K562 (cell line): ENCODE measurements at places on chromosomes 3 and 15. TPM values are rescaled to one million over a fixed set of nuclear protein-coding genes. Genes with fewer than 3 reads are reported as not detected.

IL1RAP gene
- total RNA-seq = 0.62 and 1.3 TPM in 2 replicates

MCTP2 gene
- 0.07 TPM in 2 replicates for total RNA-seq

CLDN18 gene
- total RNA-seq = 0.11 TPM in 2 replicates

OR5K2 gene
- not detected in 2 replicates for total RNA-seq

USP50 gene
- not detected in 2 replicates for total RNA-seq

SHC4 gene
- total RNA-seq = 0.40 and 0.51 TPM in 2 replicates

GPR87 gene
- total RNA-seq = not detected in 2 replicates

RBPMS2 gene
- 2.6 and 2.7 TPM in 2 replicates for total RNA-seq

HESX1 gene
- total RNA-seq = 0.16 and 0.34 TPM in 2 replicates
